ENCODE measurements at places on chromosomes 12 and 14.

GRCh38 chr12:89703768-89704167, 4.9 kb downstream of the ATP2B1 start:
- no peak for DNase-seq

- no peak for DNase-seq
Observed at GRCh38 chr14:90455100-90455571, 58.3 kb downstream of the CALM1 start.

- no peak for DNase-seq
Observed at GRCh38 chr12:127548123-127548553, 718.8 kb upstream of the TMEM132C start.

DNA sequence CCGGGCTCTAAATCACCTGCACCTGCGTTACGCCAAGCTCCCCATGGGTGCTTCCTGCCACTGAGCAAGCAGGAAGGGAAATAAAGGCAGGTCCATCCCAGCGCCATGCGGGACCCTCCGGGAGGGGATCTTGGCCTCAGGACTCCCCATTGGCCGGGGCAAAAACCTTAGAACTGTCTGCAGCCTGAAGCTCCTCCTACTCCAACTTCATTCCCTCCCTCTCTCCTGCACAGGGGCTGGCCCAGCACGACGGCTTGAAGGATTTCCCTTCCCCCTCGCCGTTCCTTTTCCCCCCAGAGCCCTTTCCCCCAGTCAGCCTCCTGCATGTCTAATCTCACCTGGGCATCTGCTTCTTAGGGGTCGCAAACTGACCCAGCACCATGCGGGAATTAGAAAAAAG, 137.2 kb upstream of the NCOR2 start:
- DNase-seq, result no peak

DNA sequence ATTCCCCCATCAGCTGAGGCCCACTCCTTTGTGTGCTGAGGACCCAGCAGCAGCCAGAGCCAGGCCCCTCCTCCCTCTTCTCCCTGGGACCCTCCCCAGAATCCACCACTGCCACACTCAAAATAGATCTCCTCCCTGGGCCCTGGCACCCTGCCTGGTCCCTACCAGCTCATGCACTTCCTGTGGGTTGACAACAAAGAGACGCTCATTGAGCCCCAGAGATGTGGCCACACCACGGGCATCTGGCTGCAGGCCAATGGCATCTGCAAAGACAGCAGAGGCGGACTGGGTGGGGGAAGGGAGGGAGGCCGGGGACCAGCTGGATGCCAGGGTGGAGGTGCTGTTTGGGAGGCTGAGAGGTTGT, 16.0 kb upstream of the ENDOU start:
- peak; percentile 68 for DNase-seq

DNA sequence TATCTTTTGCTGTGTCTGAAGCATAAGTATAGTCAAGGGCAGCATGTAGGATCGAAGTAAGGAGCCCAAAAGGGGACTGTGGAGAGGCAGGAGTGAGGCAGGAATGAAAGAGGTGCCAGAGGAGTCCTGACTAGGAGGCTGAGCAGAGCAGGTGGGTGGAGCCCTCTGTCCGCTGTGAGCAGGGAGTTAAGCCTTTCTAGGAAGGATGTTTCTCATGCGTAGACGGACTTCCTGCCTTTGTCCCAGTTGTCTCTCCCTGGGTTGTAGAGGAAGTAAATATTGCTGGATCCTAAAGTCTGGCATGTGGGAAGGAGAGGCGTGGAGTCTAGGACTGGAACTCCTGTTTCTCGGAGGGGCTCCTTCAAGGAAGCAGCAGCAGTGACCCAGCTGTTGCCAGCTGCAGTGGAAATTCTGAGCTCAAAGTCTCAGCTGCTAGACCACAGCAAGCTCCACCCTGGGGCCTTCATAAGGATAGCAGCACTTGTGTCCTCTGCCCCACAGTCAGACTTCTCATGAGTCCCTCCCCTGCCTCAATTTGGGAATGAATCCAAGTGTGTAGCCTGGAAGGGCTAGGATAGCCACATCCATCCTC, 44.0 kb downstream of the RBMS2 start:
- DNase-seq, result no peak

GRCh38 chr12:89370421-89370831, 18.1 kb upstream of the DUSP6 start:
- DNase-seq, result no peak

GRCh38 chr14:76957224-76957891, 71.2 kb downstream of the IRF2BPL start:
- no peak for DNase-seq

GRCh38 chr12:126474703-126475102, 1409.5 kb downstream of the AACS start:
- DNase-seq, result no peak

DNA sequence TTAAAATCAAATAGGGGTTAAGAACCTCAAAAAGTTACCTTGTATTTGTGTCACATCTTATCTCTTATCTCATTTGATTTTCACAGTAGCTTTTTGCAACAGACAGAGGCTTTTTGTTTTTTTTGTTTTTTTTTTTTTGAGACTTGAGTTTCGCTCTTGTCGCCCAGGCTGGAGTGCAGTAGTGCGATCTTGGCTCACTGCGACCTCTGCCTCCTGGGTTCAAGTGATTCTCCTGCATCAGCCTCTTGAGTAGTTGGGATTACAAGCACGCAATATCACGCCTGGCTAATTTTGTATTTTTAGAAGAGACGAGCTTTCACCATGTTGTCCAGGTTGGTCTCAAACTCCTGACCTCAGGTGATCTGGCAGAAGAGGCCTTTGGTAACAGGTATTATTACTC, 25.7 kb downstream of the RDH12 start:
- DNase-seq, result no peak

GRCh38 chr12:16562435-16562834, 43.5 kb downstream of the LMO3 start:
- no peak for DNase-seq

DNA sequence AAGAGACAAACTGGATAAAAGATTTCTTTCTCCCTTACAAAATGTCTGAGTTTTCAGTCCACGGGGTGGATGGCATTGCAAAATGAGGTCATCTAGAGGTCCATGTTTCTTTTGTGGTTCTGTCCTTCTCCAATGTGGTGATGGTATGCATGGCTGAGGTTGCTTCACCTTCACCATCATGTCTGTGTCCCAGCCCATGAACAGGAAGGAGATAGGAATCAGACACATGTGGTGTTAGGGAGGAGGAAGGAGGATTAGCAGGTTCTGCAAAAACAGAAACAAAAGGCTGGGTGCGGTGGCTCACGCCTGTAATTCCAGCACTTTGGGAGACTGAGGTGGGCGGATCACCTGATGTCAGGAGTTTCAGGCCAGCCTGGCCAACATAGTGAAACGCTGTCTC, 11.0 kb upstream of the AEBP2 start:
- DNase-seq, result no peak

DNA sequence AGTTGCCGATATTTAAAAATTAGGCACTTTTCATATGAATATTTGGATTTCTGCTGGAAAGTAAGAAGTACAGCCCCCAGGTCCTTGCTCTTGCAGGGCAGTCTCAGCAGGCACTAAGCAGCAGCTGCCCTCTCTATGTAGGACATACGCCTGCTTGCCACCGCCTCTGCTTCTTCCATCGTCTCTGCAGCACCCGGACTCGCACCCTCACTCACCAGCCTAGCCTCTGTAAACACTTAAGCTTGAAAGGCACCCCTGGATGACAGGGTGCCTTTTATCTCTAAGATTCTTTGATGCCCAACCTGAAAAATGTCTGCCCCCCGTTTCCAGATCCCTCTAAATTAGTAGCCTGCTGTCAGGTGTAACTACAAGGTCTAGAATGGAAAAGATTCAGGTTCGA, 19.0 kb downstream of the OTUB2 start:
- no peak for DNase-seq

GRCh38 chr12:5033883-5034282, 9.8 kb upstream of the KCNA5 start:
- DNase-seq, result no peak

- DNase-seq, result no peak
Observed at GRCh38 chr12:116547955-116548501, 11.2 kb upstream of the MAP1LC3B2 start.
